Posterior cingulate gyrus (tissue), 11 donors: ENCODE measurements at places on chromosomes 5 and 9.

DNA sequence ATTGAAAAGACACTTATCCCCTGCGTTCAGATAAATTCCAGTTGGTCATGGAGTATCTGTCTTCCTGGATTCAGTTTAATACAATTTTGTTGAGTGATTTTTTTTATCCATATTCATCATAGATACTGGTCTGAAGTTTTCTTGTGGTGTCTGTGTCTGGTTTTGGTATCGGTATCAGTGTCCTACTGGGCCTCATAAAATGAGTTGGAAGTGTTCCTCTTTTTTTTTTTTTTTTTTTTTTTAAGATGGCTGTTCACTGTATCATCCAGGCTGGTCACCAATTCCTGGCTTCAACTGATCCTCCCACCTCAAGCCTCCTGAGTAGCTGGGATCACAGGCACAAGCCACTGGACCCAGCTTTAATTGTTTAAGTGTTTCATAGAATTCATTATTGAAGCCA is 2.9 kb upstream of the CAMSAP1 start:
- no peak for DNase-seq

- no peak for DNase-seq
Measured at GRCh38 chr9:132365986-132366385, 11.2 kb upstream of the SETX start.

DNA sequence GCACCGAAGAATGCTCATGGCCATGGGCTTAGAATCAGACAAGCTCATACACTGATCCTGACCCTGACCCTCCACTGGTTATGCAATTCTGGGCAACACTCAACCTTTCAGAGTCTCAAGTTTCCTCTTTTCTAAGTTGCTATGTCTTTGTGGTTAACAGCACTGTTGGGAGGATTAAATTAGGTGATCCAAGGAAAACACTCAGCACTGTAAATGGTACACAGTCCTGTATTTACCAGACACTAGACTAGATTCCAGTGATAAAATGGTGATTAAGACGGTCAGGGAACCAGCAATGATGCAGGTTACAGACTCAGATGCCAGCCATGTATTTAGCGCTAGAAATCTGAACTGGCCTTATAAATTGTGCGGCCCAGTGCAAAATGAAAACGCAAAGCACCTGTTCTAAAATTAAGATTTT is 8.1 kb downstream of the ARL15 start:
- DNase-seq = no peak

GRCh38 chr5:151198861-151199260 is 25.0 kb downstream of the CCDC69 start:
- no peak for DNase-seq

GRCh38 chr5:8561224-8561840 is 692.4 kb downstream of the MTRR start:
- no peak for DNase-seq

DNA sequence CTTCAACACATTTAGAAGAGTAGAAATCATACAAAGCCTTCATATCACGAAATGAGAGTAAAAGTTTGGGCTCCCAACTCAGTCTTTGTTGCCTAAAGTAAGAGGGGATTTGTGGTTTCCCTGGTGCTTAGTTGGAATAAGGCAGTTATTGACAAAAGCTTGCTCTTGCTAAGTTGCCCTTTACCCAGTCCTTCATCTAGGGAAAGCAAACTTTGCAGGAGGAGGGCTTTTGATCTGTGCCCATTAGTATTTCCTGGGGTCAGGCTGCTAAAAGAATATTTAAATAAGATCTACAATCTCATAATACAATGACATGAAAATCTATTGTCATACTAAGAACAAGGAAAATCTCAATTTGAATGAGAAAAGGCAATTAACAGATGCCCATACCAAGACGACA is 84.1 kb upstream of the ACO1 start:
- no peak for DNase-seq

DNA sequence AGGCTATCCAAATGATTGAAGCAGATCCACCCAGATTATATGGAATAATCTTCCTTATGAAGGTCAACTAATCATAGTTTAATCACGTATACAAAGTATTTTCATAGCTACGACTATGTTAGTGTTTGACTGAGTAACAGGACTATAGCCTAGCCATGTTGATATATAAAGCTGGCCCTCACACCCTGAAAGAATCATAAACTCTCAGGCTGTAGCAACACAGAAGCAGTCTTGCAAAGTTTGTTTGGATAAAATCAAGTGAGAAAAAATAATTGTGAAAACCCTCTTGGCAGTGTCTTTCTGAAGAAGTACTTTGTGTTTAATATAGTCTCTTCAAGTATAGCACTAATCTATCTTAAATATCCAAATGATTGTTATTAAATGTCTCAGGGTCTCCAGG is 374.5 kb upstream of the DAB2 start:
- no peak for DNase-seq

- DNase-seq = no peak
Measured at GRCh38 chr9:110188101-110188500, 19.9 kb downstream of the C9orf152 start.

- DNase-seq = no peak
Measured at GRCh38 chr9:37284636-37285035, 137.9 kb upstream of the GRHPR start.

GRCh38 chr9:27154908-27155307 is 45.9 kb downstream of the TEK start:
- no peak for DNase-seq
